ENCODE measurements at places on chromosomes 4 and X.

GRCh38 chr4:114684462-114684861, 85.9 kb downstream of the UGT8 start:
- DNase-seq: no peak

DNA sequence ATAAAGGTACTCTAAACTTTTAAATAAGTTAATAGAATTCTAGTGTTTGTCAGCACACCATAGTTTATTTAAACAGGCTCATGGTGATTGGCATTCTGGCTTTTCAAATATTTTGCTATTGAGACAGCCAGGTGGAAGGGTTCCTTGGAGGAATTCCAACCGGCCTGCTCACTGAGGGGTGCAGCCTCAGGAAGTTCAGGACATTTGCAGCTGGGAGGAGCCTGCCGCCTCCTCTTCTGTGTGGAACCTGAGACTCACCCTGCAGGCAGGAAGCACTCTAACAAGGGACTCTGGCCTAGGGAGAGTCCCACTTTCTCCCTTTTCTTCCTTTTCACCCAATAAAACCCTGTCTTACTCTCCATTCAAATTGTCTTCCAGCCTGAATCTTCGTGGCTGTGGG, 1328.0 kb downstream of the FSTL5 start:
- DNase-seq: no peak

GRCh38 chrX:136710325-136710951, 62.5 kb downstream of the CD40LG start:
- peak; percentile 8 for DNase-seq

DNA sequence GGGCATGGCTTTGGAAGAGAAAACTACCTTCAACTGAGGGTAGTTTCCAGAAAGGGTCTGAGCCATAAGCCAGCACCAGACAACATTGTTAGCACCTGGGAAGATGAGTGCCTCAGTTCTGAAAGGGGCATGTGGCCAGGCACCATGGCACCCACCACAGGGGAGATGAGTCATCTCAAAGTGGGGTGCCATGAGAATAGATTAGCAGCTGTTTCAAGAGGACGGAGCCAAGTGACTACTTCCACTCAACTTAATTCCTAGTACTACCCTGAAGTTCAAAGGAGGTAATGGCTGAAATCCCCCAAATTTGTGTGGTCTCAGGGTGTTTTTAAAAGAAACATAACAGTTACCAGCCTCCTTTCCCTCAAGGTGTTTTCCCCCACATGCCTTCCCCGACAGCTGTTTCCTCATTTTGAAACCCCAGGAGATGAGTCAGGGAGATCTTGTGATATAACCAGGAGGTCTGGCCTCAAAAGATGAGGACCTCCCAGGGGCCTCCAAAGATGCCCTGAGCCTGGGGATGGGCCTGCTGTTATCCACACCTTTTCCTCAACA, 27.8 kb upstream of the FTHL17 start:
- DNase-seq: no peak

DNA sequence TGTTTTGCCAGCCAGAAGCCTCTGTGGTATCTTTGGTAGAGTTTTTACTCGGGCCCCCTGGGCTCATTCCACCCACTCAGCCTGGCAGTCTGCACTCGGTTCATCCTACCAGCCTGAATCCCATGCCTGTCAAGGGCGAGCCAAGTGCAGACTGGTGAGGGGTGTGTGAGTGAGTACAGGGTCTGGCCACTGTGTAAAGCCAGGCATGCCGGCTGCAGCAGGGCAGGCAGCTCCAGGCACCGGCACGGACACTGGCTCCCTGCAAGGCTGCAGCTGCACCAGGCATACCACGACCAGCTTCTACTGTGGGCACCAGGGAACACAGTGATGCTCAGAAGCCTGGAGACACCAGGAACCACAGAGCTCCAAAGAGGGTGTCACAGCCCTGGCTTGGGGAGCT, 194.0 kb upstream of the GALNT7 start:
- no peak for DNase-seq

DNA sequence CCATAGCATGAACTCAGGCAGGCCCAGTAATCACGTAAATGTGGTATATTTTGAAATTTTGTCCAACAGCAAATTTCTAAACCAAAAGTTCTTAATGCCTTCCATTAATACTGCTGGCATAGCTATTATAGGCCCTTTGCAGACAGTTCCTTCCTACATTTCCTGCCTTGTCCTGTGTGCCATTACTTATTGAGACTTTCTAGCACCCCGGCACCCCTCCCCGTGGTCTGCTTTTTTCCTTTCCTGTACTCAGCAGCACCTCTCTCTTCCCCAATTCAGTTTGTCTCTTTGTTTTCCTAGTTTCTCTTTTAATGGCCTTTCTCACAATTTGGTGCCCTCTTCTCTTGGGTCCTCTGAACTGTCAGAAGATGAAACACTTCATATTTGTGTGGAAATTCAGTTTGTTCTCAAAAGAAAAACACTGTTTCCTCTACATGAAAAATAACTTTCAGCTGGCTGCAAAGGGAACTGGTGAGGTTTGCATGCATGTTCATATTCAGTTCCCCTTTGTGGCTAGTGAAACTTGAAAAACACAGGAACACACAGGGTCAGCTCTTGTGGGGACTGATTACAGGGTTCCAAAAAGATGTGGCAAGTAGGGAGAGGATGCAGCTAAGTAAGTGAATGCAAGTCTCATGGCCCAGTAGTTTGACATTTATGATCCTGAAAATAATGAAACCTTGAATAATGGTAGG, 17.1 kb downstream of the GPR34 start:
- DNase-seq: no peak

GRCh38 chr4:177451108-177451500, 8.9 kb upstream of the AGA start:
- DNase-seq: no peak

GRCh38 chrX:129823115-129823514, 20.6 kb downstream of the ZDHHC9 start:
- peak; percentile 57 for DNase-seq

DNA sequence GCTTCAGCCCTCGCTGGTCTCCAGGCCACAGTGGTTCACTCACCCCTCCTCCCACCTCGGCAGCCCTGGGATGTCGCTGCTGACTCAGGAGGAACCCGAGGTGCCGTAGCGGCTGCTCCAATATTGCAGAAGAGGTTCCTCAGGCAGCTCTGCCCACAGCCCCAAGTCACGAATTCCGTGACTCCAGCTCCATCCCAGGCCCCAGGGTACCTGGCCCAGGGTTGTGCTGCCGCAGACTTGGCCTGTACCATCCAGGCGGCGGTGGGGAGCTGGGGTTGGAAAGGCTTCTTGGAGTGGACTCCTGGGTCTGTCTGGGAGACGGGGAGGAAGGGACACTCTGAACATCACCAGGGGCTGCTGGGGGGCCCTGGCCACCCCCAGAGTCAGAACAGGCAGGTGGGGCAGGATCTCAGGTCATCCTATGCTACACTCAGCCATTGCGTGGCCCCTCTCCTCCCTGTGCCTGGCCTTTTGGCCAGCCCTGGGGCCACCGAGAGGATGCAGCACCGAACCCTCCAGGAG, 728 bp upstream of the HGFAC start:
- peak; percentile 39 for DNase-seq

DNA sequence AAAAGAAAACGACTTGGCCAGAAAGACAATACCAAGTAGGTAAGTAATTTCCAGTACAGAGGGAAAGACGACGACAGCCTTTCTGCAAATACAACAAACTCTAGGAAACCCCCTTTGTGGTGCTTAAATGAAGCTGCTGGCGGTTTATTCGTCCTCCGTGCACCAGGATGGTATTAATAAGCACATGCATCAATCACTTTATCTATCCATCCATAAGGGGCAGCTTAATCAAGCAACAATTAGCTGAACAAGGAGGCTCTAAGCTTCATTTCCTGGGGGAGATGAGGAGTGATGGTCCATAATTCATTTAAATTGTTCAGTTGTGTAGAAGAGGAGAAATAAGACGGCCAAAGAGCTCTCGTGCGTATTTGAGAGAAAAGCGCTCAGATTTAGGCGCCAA, 26.2 kb downstream of the IRF2 start:
- DNase-seq: no peak

DNA sequence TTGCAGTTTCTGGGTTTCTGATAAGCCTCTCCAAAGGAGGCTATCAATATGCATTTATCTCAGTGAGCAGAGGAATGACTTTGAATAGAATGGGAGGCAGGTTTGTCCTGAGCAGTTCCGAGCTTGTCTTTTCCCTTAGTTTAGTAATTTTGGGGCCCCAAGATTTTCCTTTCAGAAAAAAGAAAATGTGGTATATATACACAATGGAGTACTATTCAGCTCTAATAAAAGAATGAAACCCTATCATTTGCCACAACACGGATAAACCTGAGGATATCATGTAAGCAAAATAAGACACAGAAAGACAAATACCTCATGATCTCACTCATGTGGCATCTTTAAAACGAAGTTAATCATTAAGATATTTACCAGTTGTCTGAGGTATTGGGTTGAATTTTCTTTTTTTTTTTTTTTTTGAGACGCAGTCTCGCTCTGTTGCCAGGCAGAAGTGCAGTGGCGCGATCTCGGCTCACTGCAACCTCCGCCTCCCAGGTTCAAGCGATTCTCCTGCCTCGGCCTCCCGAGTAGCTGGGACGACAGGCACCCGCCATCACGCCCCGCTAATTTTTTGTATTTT, 540 bp downstream of the ZNF721 start:
- DNase-seq: peak; percentile 6

- DNase-seq: no peak
Measured at GRCh38 chr4:54908763-54909162, 216.6 kb downstream of the KDR start.

DNA sequence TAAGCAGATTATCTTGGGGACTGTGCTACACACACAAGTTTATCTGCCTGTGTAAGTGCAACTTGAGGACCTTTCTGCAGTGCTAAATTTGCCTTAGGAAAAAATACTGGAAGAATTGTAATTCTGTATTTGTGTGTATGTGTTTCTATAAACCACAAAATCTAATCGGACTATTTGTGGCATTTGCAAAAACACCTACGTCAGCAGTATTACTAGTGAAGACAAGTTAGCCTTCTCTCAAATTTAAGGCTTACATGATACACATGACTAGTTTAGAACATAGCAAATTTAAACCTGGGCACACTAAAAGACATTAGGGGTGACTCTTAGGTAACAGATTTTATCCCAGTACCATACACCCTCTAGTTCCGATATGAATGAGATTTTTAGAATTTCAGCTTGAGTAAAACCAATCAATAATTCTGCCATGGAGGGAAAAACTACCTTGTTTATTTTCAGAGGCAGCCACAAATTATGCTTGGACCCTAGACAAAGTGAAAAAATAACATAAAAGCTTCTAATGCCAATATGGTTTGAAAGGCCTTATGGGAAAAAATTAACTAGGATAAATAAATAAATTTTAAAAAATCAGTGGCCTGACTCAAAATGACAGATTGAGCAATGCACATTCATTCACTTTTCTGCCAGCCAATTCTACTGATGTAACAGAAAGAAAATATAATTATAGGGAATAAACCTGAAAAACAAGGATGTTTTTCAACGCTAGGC, 176.4 kb downstream of the SNCA start:
- no peak for DNase-seq

GRCh38 chr4:16492872-16493271, 266.6 kb upstream of the TAPT1 start:
- no peak for DNase-seq

GRCh38 chr4:112190684-112191083, 40.9 kb upstream of the AP1AR start:
- no peak for DNase-seq

GRCh38 chrX:108299101-108299591, 139.1 kb downstream of the COL4A6 start:
- DNase-seq: peak; percentile 27

- no peak for DNase-seq
Measured at GRCh38 chrX:11254417-11255109, 38.6 kb upstream of the AMELX start.

- DNase-seq: no peak
Measured at GRCh38 chrX:79366873-79367749, at the start of gene ITM2A. Gene ITM2A, minus strand, starts transcription at chrX:79367334. Its CDS starts 119 bp downstream, at chrX:79367215.

DNA sequence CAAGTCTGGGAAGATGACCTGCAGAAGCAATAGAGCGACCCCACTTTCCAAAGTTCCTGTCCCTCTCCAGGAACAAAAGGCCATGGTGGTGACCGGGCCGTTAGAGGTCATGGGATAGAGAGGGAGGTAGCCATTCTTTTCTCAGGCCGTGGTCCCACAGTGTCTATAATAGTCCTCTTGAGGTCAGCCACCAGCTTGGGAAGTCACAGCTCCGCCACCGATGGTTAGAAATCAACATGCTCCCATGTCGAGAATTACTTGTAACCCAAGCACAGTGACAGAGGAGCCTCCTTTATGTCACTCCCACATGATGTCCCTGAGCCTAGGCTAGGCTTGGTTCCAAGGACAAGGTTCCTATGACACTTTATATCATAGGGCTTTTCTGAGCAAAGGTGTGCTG, 48.3 kb upstream of the CBR4 start:
- DNase-seq: no peak

- no peak for DNase-seq
Measured at GRCh38 chr4:43163101-43163792, 270.7 kb downstream of the GRXCR1 start.

DNA sequence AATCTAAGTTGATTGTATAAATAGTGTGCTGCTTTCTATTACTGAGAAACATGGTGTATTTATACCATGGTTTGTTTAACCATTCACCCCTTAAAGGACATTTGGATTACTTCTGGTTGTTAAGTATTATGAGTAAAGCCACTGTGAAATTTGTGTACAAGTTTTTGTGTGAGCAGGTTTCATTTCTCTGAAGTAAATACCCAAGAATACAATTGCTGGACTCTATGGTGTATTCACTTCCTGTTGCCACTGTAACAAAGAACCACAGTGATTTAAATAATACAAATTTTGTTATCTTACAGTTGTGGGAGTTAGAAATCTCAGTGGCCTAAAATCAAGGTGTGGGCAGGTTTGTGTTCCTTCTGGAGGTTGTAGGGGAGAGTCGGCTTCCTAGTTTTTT, 869.6 kb downstream of the CCSER1 start:
- no peak for DNase-seq

DNA sequence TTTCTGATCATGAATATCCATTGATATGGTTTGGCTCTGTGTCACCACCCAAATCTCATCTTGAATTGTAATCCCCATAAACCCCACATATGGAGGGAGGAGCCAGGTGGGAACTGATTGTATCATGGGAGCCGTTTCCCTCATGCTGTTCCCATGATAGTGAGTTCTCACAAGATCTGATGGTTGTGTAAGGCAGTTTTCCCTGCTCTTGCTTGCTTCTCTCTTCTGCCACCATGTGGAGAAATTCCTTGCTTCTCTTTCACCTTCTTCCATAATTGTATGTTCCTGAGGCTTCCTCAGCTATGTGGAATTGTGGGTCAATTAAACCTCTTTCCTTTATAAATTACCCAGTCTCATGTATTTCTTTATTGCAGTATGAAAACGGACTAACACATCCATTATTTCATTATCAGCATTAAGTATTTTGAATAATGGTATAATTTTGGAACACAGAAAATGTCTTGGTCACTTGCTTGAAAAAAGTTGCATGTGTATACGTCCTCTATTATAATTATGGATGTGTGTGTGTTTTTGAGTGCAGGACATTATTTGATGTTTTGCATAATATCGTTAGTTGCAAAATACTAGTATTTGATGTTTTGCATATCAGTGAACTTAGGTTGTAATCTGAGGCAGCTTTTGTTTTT, 334.6 kb downstream of the PCDH10 start:
- peak; percentile 58 for DNase-seq

GRCh38 chr4:130335417-130336194, 1239.7 kb downstream of the C4orf33 start:
- DNase-seq: no peak

GRCh38 chr4:9895333-9895705, 113.9 kb downstream of the DRD5 start:
- DNase-seq: no peak

- no peak for DNase-seq
Measured at GRCh38 chr4:82621251-82621650, 59.5 kb upstream of the TMEM150C start.

GRCh38 chr4:153934688-153935017, 145.8 kb upstream of the SFRP2 start:
- no peak for DNase-seq

Measured in ELR (cell line).